ENCODE measurements at places on chromosomes 5 and 9. TPM values are rescaled to one million over a fixed set of nuclear protein-coding genes. Genes with fewer than 3 reads are reported as not detected.

The MAP3K1 gene
- 4.2 TPM for polyA plus RNA-seq

The ZNF483 gene
- 0.42 TPM for polyA plus RNA-seq

The SPINK1 gene
- polyA plus RNA-seq, result 20,988 TPM

The PCDHGA3 gene
- polyA plus RNA-seq, result 0.45 TPM

The MLANA gene
- not detected for polyA plus RNA-seq

The CERT1 gene
- 19.0 TPM for polyA plus RNA-seq

The TAF11L5 gene
- polyA plus RNA-seq, result not detected

The FAM170A gene
- polyA plus RNA-seq, result not detected

All from adipose tissue (tissue), 3 donors.